ENCODE measurements at places on chromosomes 7 and 10.

- no peak for DNase-seq
Observed at GRCh38 chr7:37765872-37766525, 82.4 kb upstream of the NME8 start.

DNA sequence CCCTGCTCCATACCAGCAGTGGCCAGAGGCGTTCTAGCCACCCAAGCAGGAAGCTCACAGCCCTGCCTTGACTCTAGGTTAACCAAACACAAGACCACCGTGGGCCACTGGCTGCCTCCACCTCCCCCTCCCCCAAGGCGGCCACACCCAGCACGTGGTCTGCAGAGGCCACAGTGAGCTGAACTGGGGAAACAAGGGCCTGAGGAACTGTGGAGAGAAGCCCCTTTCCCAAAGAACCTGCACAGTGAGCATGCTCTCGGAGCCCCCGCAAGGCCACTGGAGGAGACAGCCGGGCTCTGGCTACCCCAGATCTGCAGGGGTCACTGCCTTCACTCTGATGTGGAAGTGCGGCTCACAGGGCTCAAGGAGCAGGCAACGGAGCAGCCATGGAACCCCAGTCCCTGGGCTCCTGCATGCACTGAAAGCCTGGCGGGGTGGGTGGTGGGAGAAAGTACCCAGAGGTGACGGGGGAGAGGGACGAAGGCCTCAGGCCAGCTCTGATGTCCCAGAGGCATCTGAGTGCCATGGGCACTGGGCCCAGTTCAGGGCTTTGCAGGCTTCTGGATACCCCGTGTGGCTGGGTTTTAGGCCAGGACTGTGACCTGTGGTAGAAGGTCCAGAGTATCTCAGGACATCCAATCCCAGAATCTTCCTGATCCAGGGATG lies 189.2 kb downstream of the EBF3 start:
- no peak for DNase-seq

DNA sequence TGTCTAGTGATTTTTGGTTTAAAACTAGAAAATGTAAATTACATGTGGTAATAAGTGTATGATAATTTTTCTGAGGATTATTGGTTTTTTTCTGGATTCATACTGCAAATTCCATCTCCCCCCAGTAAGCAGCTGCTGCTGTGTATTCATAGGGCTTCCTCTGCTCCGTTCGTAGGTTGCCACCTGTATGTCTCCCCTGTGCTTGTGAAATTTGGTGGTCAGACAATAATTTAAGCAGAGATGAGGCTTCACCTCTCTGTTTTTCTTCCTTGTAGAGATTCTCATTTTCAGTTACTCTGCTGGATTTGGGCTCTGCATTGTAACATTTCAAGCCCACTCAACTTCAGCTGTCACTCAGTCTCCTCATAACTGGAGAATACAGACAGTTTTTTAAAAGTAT lies 50.9 kb downstream of the FOXI2 start:
- no peak for DNase-seq

GRCh38 chr7:47361746-47362215 lies 220.1 kb downstream of the TNS3 start:
- DNase-seq, result no peak

DNA sequence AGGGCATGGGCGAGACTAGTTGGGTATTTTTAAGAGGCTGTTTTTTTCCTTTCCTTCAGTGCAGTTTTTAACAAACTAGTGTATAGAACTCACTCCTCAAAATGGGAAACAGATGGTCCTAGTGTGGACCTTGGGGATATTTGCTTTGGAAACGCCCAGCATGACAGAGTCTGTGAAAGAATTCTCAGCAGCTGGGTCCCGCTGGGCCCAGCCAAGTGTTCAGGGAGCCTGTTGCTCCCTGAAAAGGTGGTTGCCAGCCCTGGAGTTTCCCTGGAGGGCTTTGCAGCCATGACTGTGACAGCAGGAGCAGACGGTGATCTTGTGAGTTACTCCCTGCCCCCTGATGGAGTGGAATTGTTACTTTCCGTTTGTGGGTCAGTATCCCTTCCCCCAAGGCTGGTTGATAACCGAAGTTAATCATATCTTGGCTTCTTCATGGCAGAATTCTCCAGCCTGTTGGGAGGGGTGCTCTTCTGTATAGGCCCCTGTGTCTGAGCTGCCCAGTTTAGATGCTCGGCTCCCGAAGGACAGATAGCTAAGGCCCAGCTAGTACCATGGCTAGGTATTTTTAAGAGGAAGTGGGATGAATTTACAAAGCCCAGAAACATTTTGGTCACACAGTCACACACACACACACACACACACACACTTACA lies 278.6 kb upstream of the HABP2 start:
- peak; percentile 7 for DNase-seq

- DNase-seq, result no peak
Observed at GRCh38 chr7:128741491-128741890, 2.3 kb downstream of the CALU start.

- DNase-seq, result no peak
Observed at GRCh38 chr10:17053061-17053460, 76.5 kb downstream of the CUBN start.

DNA sequence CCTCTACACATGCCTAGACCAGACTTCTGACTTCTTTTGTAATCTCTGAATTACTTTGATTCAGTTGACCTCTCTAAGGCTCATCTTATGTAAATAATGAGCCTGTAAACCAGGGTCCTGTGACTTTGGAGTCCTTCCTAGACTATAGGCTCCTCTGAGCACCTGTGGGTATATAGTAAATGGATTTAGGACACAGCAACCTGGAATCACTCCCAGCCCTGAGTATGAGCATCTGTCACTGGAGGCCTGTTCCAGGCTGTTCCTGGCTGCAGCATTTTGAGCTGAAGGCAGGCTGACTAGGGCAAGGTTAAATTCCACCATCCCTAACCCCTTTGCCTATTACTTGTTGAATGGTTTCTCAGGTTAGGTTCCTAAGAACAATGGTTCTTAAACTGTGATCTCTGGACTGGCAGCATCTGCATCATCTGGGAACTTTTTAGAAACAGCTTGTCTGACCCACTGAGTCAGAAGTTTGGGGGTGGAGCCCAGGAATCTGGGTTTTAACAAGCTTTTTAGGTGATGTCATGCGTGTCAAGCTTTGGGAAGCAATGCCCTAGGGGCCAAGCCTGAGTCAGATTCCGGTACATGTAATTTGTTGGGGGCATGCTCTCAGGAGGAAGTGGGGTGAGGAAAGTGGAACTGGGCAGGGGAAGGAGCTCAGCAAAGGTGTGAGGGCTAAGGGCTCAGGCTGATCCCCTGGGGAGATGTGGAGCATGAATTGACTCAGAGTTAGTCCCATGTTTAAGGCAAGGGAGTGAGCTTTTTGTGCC lies 28.2 kb downstream of the MINDY4 start:
- DNase-seq, result no peak

- no peak for DNase-seq
Observed at GRCh38 chr7:29354340-29354739, 159.8 kb downstream of the CHN2 start.

DNA sequence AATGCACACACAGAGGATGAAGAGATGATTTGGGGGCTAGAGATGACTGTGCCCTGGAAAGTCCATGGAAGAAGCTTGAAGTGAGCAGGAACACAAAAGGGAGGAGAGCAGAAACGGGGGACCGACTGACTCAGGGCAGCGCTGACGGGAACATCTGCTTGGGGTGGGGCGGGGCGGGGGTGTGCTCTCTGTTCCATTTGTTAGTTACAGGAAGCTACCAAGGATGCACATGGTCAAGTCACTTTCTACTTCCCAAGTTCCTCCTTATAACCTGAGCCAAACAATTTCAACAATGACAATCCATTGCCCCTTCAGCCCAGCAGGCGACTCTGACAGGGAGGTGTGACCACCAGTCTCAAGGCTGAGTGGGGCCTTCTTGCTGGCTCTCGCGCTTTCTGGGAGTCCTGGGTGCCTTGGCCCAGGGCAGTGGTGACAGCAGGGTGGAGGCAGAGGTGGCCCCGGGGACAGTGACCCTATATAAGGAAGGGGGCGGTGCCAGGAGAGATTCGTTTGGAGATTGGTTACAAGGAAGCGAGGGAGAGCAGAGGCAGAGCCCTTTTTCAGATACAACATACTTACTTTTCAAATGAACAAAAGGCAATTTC lies 39.6 kb downstream of the CLEC2L start:
- no peak for DNase-seq

DNA sequence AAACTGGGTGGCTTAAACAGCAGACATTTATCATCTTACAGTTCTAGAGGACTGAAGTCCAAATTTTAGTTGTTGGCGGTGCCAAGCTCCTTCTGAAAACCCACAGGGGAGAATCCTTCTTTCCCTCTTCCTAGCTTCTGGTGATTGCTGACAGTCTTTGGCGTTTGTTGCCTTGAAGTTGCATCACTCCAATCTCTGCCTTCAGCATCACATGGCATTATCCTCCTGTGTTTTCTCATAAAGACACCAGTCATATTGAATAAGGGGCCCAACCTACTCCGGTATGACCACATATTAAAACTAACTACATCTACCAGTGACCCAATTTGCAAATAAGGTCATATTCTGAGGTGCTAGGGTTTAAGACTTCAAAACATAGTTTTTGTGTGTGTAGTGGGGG lies 472.1 kb upstream of the IGFBP3 start:
- no peak for DNase-seq

GRCh38 chr7:11256501-11256900 lies 282.8 kb downstream of the PHF14 start:
- no peak for DNase-seq

DNA sequence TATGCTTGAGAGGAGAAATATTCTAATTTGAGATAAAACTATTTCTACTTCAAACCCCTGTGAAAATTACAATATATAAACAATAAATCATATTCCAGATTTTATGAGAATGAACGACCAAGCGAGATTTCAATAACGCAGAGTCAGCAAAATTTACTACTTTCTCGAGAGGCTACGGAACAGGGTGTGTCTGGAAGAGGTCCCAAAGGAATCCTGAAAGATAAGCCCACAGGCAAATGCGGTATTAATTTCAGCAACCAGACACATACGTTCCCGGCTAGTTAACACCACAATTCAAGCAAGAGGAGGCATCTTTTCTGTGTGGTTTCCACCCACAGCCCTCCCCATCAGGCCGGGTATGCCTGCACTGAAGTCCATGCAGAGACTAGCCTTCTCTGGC lies 26.4 kb downstream of the BEND7 start:
- no peak for DNase-seq

DNA sequence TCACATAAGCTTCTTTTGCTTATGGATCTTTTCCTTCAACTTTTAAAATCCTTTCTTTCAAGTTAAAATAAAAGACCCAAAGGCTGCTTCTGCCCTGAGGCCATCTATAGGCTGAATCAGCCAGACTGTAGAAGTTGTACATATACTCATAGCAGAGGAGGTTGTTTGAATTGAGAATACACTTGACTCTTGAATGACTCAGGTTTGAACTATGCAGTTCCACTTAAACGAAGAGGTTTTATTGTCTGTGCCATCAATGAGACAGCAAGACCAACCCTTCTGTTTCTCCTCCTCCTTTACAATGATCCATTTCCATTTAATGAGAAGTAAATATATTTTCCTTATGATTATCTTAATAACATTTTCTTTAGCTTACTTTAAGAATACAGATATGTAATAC lies 5.8 kb downstream of the ZNF365 start:
- DNase-seq, result no peak

DNA sequence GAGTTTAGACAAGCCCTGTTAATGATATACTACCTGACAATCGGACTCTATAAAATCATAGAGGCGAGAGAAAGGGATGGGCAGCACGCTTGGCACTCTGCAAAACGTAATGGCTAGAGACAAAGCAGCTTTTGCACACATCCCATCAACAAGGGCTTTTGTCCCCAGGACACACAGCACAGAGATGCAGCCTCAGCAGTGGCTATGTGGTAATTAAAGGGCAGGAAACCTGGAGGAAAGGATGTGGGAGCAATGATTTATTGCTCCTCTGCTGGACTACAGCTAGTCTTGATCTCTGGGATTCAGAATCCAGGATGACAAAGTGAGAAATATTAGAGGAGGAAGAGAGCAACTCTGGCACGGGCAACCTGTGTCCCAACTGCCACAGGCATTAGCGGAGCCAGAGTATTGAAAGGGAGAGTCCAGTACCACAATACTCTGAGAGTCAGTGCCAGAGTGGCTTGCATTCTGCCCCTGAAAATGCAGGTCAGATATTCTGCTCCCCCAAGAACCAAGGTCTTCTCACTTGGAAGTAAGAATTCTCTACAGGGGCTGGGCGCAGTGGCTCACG lies 96.5 kb downstream of the ARMH3 start:
- DNase-seq, result no peak

- DNase-seq, result no peak
Observed at GRCh38 chr10:62231371-62231770, 37.3 kb downstream of the RTKN2 start.

All from large intestine (tissue), 12 donors.